Activated CD4-positive, alpha-beta T cell treated with anti-CD3 and anti-CD28 coated beads, Interleukin-2, Interleukin-6, amounts not matched to agents 100 ng/mL and 50 ng/mL, durations not matched to agents 16 hours and 8 hours (primary cell): ENCODE measurements at places on chromosomes 3 and 15.

DNA sequence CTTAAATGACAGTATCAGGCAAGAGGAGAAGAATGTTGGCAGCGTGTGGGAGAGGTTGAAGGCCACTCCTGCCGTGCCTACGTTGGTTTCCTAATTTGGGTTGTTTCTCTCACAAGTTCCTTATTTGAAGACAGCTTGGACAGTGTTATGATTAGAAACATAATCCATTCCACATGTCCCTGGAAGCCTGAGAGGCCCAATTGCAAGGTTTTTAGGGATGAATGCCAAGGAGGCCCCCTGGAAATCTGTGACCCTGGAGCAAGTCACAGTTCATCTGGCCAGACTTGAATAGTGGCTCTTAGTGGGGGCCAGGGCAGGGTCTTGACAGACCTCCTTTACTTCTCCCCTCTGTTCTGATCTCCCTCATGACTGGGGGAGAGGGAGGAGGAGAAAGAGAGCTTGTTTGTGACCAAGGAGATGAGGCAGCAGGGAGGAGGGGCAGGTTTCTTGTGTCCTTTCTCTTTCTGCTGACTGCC, 584.4 kb upstream of the TBL1XR1 start:
- no peak for DNase-seq

GRCh38 chr3:156160647-156161046, 40.3 kb downstream of the KCNAB1 start:
- no peak for DNase-seq

DNA sequence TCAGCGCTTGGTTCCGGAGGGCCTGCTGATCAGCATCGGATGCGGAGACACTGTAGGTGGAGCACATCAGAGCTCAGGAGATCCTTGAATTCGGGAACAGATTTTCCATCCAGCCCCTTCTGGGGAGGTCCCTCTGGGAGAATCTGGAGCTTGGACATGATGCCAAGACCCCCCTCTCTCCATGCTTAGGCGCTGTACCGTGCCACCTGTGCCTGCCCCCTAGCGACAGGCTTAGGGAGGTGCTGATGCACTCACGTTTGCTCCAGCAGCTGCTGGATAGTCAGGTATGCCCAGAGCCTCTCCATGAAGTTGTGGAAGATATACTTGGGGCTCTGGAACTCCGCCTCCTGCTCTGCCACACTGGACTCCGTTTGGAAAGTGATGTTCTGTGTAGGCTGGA, 9.7 kb downstream of the ITIH4 start:
- peak; percentile 26 for DNase-seq

DNA sequence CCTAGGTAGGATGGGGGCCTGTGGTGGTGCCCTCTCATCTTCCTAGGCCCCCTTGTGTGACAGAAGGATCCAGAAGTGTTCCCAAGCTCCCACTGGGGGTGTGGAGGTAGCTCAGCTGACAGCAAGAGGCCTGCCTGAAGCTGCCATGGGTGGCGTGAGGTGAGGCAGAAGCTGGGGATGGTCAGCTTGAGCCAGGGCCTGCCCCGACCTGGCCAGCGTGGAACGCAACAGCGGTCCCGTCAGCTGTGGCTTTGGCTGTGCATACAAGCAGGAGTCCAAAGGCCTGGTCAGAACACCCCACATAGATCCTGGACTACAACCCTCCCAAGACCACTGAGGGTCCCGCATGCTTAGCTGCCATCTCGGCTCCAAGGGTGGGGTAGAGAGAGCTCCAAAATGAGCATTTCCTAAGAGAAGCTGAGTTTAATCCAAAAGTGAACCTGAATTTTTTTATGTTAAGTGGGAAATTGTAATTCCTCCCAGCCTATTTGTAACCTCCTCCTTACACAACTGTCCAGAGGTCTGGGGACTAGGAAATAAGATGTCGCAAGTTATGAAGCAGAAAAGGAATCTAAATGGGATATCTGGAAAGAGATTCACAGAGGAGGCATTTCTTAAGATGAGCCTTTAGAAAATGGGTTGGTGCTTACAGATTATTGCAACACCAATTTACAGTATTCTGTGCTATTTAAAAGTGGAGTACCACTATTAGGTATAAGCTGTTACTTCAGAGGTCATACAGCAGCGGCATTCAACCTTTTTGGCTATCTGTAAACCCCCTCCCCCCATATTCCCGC, 9.9 kb upstream of the PLA2G4D start:
- DNase-seq: no peak

DNA sequence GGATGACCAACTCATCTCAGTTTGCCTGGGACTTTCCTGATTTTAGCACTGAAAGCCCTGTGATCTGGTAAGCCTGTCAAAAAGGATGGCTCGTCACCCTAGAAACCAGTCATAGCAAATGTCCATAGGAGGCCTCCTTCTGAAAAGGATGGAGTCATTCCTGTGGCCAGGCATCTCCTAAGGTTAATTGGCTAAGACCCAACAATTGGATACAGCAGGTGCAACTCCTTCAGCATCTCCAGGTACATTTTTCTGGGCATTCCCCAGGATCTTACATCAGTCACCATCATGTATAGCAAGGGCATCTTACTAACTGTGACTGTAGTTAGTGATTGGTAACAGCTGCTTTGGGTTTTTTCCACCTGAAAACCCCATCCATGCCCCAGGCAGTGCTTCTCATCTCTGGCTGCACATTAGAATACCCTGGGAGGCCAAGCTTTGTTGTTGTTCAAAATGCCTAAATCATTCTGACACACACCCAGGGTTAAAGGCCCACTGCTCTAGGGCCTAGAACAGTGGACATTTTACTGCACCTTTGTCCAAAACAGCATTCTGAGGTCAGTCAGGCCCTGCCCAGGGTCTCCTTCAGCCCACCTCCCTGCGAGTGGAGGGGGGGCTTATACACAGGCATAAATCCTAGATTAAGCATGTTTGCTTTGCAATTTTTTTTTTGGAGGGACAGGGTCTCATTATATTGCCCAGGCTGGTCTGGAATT, 28.3 kb upstream of the GALNT15 start:
- no peak for DNase-seq

GRCh38 chr15:57133127-57133968, 214.9 kb downstream of the TCF12 start:
- peak; percentile 12 for DNase-seq

DNA sequence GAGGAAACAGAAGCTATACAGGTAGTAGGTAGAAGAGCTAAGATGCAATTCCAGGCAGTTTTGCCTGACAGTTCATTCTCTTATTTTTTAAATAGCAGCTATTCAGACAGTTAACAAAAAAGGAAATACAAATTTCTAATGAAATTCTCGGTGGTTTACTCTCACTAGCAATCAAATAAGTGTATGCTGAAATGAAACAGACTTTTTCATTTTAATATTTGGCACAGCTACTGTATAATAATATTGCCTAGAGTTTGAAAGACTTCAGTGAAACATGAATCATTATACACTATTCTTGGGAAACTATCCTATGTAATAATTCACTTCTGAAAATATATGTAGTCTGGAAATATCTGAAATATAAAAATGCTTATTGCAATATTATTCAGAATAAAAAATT, 463.2 kb upstream of the AGTR1 start:
- no peak for DNase-seq

GRCh38 chr3:133835961-133836360, 30.3 kb downstream of the SRPRB start:
- no peak for DNase-seq

DNA sequence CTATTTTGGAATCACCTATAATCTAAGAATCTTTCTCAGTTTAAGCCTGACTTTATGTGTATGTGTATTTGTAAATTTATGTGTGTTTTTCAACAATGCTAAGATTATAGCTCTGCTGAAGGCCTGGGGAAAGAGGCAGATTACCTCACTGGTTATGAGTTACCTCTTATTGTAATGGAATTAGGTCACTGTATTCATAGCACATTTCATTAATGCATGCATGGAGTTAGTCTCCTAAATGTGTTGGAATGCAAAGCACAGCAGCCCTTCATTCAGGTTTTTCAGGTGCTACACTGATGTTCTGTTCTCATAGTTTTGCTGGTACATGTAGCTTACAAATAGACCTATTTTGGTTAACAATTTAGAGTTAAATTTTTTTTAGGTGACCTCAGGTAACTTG, 9.5 kb downstream of the GPR87 start:
- DNase-seq: no peak

GRCh38 chr3:148857316-148857715, 7.8 kb upstream of the CPA3 start:
- no peak for DNase-seq

DNA sequence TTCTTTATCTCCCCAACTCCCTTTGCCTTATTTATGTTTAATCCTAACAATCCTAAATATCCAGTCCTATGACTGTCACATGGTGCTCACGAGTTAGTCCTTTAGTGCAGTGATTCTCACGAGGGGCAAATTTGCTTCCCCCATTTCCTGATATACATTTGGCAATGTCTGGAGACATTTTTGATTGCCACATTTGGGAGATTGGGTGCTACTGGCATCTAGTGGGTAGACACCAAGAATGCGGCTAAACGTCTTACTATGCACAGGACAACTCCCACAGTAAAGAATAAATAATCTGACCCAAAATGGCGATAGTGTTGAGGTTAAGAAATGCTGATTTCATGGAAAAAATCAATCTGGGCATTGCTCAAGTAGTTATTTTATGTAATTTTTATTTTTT, 466.5 kb downstream of the ROBO2 start:
- no peak for DNase-seq

DNA sequence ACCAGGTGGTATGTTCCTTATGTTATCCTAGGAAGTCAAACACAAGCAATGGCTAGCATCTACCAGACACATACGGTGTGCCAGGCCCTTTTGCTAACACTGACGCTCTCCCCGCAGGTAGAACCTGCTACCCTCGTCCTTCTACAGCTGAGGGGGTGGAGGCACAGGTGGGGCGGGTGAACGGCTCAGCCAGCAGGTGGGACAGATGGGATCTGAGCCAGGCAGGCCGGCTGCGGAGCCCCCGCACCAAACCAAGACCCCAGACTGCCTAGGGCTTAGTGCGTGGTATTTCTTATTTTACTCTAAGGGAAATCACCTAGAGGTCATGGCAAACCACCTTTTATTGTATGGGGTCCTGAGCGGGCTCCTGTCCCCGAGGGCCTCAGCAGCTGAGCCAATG, 53.9 kb upstream of the PCSK6 start:
- DNase-seq: no peak

DNA sequence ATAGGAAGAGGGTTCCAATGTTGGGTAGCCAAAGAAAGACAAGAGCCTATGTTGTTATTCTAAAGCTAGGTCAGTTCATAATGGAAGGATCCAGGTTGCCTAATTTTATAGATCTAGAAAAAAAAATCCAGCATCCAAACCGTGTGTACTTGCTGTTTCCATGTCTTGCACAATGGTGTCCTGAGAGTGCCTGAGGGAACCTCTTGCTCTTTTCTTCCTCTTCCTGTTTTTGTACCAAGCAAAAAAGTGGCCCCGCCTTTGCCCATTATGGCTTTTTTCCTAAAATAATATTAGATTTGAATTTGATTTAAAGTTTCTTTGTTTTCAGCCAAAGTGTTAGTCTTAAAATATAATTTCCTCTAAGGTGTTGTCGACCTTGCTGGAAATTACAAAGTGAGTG, 224.4 kb downstream of the RYR3 start:
- no peak for DNase-seq

- peak; percentile 68 for DNase-seq
Measured at GRCh38 chr3:16841904-16842271, 42.9 kb upstream of the PLCL2 start.

GRCh38 chr3:196971094-196971698, 2.6 kb upstream of the PIGZ start:
- no peak for DNase-seq

DNA sequence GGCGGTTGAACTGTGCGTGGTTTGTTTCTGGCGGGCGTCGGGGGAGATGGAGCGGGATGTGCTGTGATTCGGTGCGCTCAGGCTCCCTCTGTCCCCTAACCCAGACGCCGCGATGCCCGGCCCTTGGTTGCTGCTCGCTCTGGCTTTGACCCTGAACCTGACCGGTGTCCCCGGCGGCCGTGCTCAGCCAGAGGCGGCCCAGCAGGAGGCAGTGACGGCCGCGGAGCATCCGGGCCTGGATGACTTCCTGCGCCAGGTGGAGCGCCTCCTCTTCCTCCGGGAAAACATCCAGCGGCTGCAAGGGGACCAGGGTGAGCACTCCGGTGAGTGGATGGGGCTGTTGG, 1.2 kb downstream of the TRH start:
- DNase-seq: no peak

- DNase-seq: peak; percentile 68
Measured at GRCh38 chr3:3200632-3201212, 21.2 kb upstream of the CRBN start.

- DNase-seq: no peak
Measured at GRCh38 chr3:87318617-87319021, 42.2 kb upstream of the POU1F1 start.

DNA sequence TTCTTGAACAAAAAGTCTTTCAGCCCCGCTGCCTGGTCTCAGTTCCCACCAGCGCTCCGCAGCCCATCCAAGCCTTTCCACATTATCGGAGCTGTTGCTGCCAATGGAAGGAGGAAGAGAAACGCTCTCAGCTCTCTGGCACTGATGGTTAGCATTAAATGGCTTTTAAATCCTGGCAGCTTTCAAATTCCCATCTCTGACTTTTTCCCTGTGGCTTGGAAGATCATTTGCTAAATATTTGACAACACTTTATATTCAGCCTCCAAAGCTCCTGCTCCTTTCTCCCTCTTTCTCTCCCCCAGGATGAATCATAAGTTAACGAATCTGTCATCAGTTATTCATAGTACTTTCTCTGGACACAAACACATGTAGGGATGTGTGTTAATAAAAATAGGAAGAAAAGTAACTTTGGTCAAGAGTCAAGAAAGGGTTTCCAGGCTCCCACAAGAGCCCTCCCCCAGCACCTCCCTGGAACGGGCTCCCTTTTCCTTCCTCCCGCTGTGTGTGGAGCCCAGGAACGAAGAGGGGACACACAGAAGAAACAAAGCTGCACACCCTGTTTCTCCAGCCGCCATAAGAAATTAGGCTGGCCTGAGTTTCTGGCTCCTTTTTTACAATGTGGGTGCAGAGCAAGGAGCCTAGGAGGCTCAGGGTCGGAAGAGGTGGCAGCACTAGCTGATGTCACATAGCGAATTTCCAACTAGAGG, 47.6 kb upstream of the TSEN2 start:
- no peak for DNase-seq

GRCh38 chr15:83477172-83477807, 30.1 kb downstream of the SH3GL3 start:
- no peak for DNase-seq

- DNase-seq: no peak
Measured at GRCh38 chr15:63063164-63063756, 20.7 kb downstream of the TPM1 start.

DNA sequence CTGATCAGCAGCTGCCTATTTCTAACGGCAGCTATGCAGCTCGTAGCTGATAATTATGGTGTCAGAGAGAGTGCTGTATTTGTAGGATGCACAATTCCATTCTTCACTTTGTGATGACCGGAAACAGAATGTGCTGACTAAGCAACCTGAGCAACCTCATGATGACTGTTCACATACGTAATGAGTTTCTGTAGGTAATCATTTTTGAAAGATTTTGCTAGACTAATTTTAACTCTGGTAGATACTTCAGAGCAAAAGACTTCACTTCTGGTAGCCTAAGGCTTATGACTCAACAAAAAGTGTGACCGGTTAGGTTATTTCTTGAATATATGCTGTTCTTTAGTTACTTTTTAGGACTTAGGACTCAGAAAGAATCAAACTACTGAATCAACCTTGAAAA, 567.7 kb downstream of the NAALADL2 start:
- DNase-seq: no peak

- DNase-seq: no peak
Measured at GRCh38 chr3:43363621-43364266, 77.4 kb downstream of the SNRK start.
